NCI-H1092 (cell line): ENCODE measurements at places on chromosomes 16 and 17.

- DNase-seq = no peak
These were observed 8.2 kb downstream of the CAPN15 start for GRCh38 chr16:535446-536405.

- DNase-seq = no peak
These were observed 67.9 kb downstream of the TRIM37 start for GRCh38 chr17:59038734-59039133.

GRCh38 chr17:18166894-18167293 lies 16.7 kb upstream of the ALKBH5 start:
- DNase-seq = no peak

GRCh38 chr16:46638947-46639925 lies 18.1 kb upstream of the SHCBP1 start:
- DNase-seq = no peak

DNA sequence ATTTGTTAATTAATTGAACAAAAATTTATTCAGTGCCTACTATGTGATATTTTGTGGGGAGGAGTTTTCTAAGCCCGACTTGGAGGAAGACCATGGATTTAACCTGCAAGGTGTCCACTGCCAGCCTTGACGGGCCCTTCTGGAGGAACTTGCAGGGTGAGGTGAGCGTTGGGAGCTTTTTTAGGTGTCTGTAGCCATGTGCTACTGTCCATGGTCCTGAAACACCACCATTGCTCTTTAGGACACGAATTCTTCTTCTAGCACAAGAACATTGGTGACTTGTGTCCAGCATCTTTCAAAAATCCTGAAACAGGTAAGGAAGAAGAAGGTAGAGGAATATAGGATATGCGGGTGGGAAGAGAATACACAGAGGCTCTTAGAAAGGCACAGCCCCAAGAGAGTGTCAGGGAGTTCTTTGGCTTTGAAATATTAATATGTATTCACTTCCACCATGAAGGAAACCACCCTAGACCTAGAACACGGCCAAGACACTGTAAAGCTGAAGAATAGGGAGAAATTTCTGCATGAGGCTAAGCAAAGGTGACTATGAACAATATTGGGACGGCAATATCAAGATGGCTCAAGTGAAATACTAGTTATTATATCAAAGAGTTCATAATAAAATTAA lies 27.9 kb upstream of the OR4D1 start:
- DNase-seq = no peak

- DNase-seq = no peak
These were observed 47.9 kb upstream of the CPHXL start for GRCh38 chr16:75774197-75774596.

DNA sequence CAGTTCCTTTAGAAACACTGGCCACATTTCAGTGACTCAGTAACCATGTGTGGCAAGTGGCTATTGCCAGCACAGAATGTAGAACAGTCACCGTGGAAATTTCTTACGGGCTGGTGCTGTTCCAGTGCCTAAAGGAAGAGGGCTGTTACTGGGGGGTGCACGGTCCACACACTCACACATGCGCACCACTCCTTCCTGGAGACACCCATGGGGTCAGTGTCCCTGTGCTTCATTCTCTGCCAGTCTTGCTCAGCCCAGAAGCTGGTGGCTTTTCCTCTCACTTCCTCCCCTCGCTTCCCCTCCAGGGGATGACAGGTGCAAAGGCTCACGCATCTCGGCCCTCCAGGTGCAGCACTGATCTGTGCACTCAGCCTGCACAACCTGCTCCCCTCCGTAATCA lies 115.6 kb downstream of the CCDC182 start:
- no peak for DNase-seq

- DNase-seq = no peak
These were observed 502 bp downstream of the FAAP100 start for GRCh38 chr17:81551458-81552243.

DNA sequence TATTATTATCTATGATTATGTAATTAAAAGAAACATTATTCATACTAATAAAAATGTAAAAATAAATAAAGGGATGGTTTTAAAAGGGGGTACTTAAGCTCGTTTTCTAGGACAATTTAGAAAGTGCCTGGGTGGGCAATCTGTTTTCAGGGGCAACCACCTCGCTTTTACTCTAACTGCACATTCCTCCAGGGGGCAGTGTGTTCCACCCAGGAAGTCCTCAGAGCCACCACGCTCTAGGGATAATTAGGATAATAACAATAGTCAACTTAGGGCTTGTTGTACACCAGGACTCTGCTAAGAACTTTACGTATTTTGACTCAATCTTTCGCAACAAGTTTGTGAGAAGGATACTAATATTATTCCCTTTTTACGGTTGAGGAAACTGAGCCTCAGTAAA lies 396.7 kb upstream of the MAF start:
- no peak for DNase-seq

DNA sequence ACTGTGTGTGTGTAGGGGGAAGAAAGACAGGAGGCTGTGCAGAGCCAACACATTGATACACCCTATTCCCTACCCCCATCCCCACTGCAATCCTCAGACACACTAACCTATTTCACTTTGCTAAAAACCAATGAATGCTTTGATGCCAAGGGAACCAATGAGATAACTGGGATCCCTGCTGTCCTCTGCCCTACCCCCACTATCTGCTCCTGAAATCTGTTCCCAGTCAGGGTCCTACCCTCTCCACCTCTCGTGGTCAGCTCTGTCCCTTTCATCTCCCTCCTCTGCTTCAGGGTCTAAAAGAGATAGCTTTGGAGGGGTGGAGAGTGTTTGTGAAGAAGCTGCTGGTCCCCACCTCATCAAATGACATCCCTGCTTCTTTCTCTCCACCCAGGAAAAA lies 19.1 kb upstream of the SP6 start:
- DNase-seq = no peak
